ENCODE measurements at places on chromosomes 7 and 10.

- no peak for DNase-seq
Measured at GRCh38 chr10:89490596-89491335, 44.6 kb downstream of the SLC16A12 start.

DNA sequence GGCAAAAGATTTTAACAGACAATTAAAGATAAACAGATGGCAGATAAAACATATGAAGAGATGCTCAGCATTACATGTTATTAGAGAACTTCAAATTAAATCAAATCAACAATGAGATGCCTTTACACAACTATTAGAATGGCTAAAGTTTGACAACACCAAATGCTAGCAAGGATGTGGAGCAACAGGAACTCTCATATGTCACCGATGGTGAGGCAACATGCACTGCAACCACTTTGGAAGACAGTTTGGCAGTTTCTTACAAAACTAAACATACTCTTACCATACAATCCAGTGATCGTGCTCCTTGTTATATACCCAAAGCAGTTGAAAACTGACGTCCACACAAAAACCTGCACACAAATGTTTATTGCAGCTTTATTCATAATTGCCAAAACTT, 13.7 kb upstream of the ATE1 start:
- DNase-seq, result no peak

DNA sequence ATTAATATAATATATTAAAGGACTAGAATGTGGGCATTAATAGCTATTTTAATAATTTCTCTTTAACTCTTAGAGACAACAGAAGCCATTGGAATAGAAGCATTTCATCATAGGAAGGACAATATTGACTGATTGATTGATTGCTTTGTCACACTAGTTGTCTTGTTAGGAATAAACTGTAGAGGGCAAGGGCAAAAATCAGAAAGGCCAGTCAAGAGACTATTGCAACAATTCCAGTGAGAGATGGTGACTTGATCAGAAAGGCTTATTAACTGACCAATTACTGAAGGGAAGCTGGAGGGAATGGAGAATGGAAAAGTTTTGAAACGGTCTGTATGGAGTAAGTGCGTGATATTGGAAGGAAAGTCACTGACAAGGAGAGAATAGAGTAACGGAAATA, 87.3 kb downstream of the RUNDC3B start:
- no peak for DNase-seq

- DNase-seq, result no peak
Measured at GRCh38 chr10:75451831-75452230, 20.4 kb downstream of the LRMDA start.

DNA sequence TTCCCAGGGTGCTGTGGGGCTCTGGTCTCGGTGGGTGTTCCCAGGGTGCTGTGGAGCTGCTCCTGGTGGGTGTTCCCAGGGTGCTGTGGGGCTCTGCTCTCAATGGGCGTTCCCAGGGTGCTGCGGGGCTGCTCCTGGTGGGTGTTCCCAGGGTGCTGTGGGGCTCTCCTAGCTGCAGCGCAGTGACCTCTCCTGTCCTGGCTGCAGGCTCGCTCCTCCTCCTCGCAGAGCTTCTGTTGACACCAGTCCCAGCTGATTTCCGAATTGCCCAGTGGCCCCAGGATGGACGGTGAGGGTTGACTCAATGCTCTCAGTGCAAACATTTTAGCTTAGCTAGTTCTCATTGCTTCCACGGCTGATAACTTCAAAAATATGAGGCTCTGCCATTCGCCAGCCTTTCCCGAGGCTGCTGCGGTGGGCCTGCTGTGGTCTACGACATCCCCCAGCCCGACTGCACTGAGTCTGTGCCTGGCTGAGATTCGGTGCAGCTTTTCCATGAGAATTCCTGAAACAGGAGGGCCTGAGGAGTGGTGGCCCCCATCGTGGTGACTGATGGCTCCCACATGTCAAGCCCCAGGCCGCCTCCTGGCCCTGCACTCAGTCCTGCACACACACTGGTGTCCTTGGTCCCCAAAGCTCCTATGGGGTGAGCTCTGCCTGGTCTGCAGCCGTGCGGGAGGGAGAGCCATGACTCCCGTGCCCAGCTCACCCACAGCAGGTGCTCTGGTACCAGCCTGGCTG, 58.3 kb upstream of the NKX6-2 start:
- DNase-seq, result no peak

- no peak for DNase-seq
Measured at GRCh38 chr10:34235164-34235832, 579.8 kb downstream of the PARD3 start.

- no peak for DNase-seq
Measured at GRCh38 chr7:70846208-70846607, 285.7 kb upstream of the GALNT17 start.

DNA sequence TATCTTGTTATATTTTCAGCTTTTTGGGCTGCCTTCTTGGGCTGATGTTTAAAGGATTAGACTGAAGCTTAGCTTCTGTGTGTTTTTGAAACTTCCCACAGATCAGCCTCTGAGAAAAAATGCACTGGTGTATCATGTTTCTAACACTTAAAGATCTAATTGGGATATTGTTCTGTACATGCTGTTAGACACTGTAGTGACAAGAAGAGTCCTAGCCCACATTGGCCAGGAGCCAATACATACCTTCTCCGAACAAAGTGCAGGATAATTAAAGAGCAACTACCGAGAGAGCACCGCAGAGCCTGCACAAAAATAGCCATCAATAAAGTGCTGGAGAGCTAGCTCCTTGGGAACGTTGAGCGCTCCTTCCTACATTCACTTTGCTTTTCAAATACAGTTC, 289.4 kb upstream of the SP8 start:
- DNase-seq, result no peak
